ENCODE measurements at places on chromosomes 6 and 20.

GRCh38 chr20:62064770-62065673 is 659 bp downstream of the TAF4 start:
- no peak for DNase-seq

- DNase-seq, result no peak
Measured at GRCh38 chr6:149717255-149717587, 680 bp downstream of the LATS1 start.

GRCh38 chr6:7062451-7063162 is 45.2 kb upstream of the RREB1 start:
- no peak for DNase-seq

- DNase-seq, result no peak
Measured at GRCh38 chr6:157814883-157815282, 8.2 kb upstream of the SNX9 start.

DNA sequence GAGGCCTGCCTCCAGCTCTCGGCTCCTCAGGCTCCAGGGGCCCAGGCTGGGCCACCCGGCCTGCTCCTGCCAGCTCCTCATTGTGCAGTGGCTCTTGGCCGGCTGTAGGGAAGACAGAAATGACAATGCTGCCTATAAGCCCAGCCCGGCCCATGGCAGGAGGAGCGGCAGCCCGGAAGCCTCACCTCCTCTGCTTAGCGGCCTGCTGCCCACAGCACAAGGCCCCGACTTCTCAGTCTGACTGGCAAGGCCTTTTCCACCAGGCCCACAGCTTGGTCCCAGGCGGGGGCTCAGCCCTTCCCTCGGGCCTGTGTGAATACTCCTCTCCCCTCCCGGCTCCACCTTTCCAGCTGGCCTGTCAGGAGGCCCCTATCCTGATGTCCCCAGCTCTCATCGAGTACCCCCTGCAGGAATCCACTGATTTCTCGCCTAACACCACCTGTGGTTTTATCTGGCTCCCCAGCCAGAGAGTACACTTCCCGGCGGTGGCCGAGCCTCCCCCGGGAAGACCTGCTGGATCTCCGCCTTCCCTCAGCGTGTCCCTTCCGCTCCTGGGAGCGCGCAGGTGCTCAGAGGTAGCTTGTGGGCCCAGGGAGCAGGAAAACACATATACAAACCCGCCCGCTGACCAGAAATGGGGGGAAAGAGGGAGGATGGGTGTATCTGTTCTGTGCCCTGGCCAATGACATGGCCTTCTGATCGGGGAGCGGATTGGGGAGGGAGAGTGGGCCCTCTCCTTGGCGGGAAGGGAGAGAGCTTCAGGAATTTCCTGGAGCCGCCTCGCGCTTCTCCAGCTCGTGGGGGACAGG is 963 bp downstream of the DDRGK1 start:
- DNase-seq, result no peak

DNA sequence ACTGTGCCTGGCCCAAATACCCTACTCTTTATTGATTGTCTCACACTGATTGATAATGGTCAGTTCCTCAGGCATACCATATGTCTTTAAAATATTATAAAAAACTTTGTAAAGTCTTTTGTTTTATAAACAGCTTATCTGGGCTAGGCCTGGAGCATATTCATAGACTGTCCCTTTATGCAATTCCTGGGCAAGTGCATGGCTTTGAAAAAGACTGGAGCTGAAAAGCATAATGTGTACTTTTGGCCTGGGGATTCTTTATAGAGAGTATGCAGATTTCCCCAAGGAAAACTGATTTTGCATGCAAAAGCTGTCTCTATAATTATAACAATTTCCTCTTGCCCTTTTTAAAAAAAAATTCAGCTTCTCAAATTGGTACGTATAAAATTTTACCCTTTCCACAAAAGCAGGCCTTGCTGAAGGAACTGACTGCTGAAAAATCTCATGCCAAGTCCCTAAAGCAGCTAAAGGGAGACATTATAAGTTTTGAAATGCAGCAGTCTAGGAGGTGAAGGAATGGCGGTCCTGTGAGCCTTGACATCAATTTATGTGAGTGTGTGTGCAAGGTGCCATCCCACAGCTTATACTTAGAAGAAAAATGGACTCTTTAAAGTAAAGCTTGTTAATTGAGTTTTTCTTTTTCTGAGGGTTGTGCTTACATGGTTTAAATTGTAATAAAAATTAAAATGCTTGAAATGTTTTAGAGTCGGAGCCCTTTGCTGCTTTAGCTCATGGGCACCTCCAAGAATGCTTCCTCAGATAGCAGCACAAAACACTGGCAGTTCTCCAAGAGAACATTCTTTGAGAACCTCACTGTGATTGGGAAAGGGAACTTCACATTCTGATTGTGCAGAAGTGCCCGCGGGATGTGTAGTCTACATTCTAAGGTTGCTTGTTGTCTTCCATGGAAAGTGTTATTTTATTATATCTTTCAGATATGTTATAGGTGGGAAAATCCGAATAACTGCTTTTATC is 43.9 kb downstream of the PLCB4 start:
- DNase-seq, result no peak

DNA sequence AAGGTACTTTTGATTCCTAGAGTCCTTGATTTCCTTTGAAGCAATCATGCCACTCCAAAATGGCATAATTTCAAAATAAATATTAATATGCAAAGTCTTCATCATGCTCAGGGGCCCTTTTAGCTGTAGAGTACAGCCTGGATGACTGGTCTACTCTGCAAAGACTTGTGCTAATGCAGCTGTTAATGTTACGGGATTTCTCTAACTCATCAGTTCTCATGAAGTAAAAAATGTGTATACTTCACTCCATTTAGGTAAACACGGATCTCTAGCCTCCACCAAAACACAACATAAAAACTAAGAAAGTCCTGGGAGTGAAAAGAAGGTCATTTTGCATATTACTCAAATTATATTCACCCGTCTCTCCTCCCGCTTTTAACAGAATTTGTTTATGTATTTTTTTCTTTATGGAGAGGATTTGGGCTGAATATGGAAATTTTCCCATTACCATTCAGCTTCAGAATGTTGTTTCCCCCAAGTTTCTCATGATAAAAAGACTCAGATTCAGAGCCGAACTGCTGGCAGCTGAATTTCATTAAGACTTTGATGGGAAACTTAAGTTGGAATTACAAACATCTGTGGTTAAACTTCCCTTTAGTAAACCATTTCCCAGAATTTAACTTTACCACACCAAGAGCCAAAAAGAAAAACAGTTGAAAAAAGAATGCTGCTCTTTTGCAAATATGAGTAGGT is 8.7 kb downstream of the LAMA4 start:
- DNase-seq, result no peak

- no peak for DNase-seq
Measured at GRCh38 chr6:4655196-4656025, 120.8 kb upstream of the CDYL start.

GRCh38 chr6:55888917-55889316 is 13.5 kb upstream of the BMP5 start:
- no peak for DNase-seq

GRCh38 chr20:1813101-1813529 is 82.1 kb upstream of the SIRPA start:
- DNase-seq, result no peak

- no peak for DNase-seq
Measured at GRCh38 chr6:89430201-89430962, 2.6 kb upstream of the ANKRD6 start.

DNA sequence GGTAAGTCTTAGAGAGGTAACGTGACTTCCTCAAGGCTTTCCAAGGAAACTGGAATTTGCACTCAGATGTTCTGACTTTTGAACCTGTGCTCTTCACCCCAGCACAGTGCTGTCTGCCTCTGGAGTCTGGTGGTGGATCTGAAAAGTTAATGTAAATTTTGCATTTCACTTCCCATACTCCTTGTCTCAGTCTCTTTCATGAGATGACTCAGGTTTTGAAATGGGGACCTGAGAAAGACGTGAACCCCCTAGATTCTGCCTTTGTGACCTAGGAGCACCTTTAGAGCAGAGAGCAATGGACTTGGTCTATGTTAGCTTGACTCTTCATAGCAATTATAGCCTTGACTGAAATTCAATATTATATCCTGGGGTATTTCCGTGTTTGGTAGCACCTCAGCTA is 223.0 kb downstream of the QKI start:
- DNase-seq, result no peak

DNA sequence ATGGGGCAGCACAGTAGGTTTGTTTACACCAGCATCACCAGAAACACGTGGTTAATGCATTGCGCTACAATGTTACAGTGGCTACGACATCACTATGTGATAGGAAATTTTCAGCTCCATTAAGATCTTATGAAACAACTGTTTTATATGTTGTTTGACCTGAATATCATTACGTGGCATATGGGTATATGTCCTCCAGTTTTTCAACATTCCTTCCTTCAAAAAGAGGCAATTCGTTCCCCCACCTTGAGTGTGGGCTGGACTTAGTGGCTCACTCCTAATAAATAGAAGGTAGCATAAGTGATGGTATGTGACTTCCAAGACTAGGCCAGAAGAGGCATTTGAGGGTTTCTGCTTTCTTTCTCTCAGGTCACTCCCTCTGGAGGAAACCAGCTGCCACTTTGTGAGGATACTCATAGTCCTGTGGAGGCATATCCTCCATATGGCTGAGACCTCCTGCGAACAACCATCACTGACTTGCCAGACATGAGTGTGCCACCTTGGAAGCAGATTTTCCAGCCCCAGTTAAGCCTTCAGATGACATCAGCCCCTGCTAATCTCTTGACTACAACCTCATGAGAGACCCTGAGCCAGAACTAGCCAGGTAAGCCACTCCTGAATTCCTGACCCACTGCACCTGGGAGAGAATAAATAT is 2.3 kb upstream of the TRAM2 start:
- DNase-seq, result no peak

DNA sequence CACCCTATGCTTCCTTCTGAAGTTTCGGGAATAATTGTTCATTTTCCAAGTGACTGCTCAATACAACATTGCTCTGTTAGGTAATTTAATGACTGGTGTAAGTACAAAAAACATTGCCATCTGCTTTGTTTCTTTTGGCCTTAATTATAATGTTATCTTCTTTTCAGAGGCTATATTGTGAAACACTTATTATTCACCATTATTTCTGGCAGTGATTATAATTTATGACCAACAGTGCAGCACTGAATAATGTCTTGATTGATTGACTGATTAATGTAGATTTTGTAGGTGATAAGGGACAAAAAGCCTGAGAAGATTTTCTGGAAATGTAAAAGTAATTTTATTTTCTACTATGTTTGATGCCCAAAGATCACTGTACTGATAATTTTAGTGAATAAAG is 377.7 kb downstream of the PLCB1 start:
- DNase-seq, result no peak

- DNase-seq, result no peak
Measured at GRCh38 chr20:48886194-48886593, 35.3 kb upstream of the ARFGEF2 start.

- no peak for DNase-seq
Measured at GRCh38 chr6:5231289-5231688, 29.5 kb downstream of the LYRM4 start.

- no peak for DNase-seq
Measured at GRCh38 chr6:125512621-125513020, 210.9 kb upstream of the HDDC2 start.

DNA sequence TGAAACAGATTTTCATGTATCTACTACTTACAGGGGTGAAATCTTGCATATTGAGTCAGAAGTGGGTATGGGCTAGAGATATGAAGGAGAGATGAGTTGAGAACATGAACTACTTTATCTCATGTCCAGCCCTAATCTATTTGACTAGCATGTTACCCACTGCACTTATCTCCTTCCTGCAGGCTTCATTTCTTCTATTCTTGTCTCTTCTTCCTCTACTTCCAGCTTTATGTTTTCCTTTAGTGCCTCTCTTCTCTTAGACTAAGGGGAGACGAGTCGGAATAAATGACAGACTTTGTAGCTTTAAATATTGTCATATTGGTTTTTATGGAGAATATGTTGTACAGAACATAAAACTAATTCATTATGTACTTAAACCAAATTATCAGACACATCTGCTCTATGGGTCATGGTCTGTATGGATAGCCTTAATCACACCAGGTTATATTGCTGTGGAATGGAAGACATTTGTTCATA is 5.3 kb downstream of the RAB32 start:
- no peak for DNase-seq

- no peak for DNase-seq
Measured at GRCh38 chr6:163231356-163232014, 183.0 kb upstream of the QKI start.

DNA sequence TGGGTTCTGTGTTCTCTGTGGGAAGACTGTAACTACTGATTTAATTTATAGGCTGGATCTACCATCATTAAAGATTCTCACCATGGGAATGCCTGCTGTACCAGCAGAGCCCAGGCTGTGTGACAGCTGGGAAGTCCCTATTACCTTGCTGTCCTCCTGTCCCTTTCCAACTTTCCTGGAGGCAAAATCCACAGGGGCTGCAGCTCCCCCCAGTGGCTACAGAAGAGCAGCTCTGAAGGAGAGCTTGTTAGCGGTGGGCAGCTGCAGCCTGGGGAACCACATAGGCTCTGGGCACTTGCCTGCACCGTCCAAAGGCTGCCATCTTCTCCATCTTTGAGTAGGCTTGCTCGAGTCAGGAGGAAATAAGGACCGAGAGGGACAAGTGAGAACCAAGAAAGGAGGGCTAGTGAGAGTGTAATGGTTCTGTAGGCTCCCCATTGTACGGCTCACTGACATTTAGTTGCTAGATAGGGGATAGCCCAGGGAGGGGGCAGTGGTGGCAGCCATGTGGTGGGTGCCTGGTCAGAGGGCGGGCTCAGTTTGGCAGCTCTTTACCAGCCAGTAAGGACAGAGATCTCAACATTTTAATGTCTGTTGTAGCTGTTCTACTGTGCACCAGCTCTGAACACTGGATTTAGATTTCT is 155.1 kb upstream of the MLIP start:
- DNase-seq, result peak; percentile 79

GRCh38 chr20:44431502-44432234 is 44.0 kb upstream of the TTPAL start:
- no peak for DNase-seq

GRCh38 chr20:57649617-57650015 is 29.4 kb upstream of the ZBP1 start:
- DNase-seq, result no peak

GRCh38 chr6:11831653-11832052 is 53.0 kb upstream of the ADTRP start:
- DNase-seq, result no peak

- DNase-seq, result peak; percentile 21
Measured at GRCh38 chr20:15759594-15759993, 813.7 kb downstream of the KIF16B start.

DNA sequence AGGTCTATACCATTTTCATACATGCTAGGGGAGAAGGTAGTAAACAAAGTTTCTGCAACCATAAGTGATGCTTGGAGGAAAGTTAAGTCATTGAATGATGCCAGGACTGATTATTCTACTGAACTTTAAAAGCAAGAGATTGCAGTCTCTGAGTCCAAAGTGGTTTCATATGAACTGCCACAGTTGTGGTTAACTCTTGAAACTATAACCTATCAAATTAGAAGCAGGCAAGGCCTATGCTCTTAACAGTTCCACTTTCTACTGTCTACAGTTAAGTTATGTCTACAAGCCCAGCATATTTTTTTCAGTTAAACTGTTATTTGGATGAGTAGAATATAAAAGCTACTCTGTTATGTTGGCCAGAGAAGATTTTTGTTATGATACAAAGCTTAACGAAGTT is 326.5 kb upstream of the RUNX2 start:
- DNase-seq, result no peak

Measured in NCI-H524 treated with DMSO at 0.1 percent for 48 hours (cell line).